Neural progenitor cell (in vitro differentiated cells): ENCODE measurements at places on chromosomes 2 and 18. TPM values are rescaled to one million over a fixed set of nuclear protein-coding genes. Genes with fewer than 3 reads are reported as not detected.

GRCh38 chr18:58268849-58269248 lies 224.8 kb downstream of the NEDD4L start:
- DNase-seq, result no peak
- H3K27ac ChIP-seq, result no peak overlapping the region
- no peaks in the 10 kb centered on the region for H3K4me1 ChIP-seq
- H3K27me3 ChIP-seq, result no peaks in the 10 kb centered on the region
- H3K36me3 ChIP-seq, result no peaks in the 10 kb centered on the region

- H3K27ac ChIP-seq, result no peak overlapping the region
- DNase-seq, result no peak
- H3K4me3 ChIP-seq, result no peak overlapping the region
- H3K4me1 ChIP-seq, result no peaks in the 10 kb centered on the region
- H3K36me3 ChIP-seq, result no peaks in the 10 kb centered on the region
- no peaks in the 10 kb centered on the region for H3K27me3 ChIP-seq
These were observed 25.6 kb upstream of the MYCN start for GRCh38 chr2:15914596-15915385.

- no peaks in the 10 kb centered on the region for H3K27me3 ChIP-seq
- peaks cover 14% of the 10 kb centered on the region for H3K4me1 ChIP-seq
- H3K4me3 ChIP-seq, result no peak overlapping the region
- DNase-seq, result no peak
- H3K36me3 ChIP-seq, result no peaks in the 10 kb centered on the region
These were observed 131.1 kb downstream of the HNMT start for GRCh38 chr2:138095336-138095735.

DNA sequence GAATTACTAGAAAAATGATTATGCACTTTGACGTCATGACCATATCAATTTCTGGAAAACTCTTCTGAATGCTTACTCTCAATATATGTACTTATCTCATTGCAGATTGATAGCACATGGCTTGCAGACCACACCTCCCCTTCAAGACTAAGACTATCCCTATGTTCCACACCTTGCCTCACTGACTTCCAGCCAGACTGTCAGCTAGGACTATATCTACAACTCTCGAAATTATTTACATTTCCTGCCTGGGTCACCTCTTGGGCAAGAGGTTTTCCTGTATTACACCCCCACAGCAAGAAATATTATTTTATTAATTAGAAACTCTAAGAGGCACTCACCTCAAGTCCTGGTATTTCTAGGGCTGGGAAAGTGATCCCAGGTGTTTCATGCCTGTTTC lies 236.6 kb downstream of the CYRIA start:
- no peak for DNase-seq
- no peaks in the 10 kb centered on the region for H3K27me3 ChIP-seq

- DNase-seq, result no peak
- H3K27me3 ChIP-seq, result no peaks in the 10 kb centered on the region
- H3K27ac ChIP-seq, result no peak overlapping the region
- H3K4me3 ChIP-seq, result no peak overlapping the region
- H3K36me3 ChIP-seq, result no peaks in the 10 kb centered on the region
These were observed 615.2 kb downstream of the CNTNAP5 start for GRCh38 chr2:124640221-124640750.

GRCh38 chr2:12006850-12007249 lies 260.4 kb downstream of the LPIN1 start:
- no peaks in the 10 kb centered on the region for H3K36me3 ChIP-seq
- peak; percentile 94 for DNase-seq
- peak overlapping the region; percentile 91 for H3K27ac ChIP-seq
- H3K4me3 ChIP-seq, result no peak overlapping the region
- peaks cover 24% of the 10 kb centered on the region for H3K4me1 ChIP-seq

- H3K36me3 ChIP-seq, result no peaks in the 10 kb centered on the region
- no peak for DNase-seq
- H3K4me1 ChIP-seq, result peaks cover 16% of the 10 kb centered on the region
- H3K27me3 ChIP-seq, result no peaks in the 10 kb centered on the region
These were observed 80.5 kb downstream of the HAUS1 start for GRCh38 chr18:46184727-46185126.

GRCh38 chr2:132670496-132671150 lies 618 bp upstream of the LYPD1 start:
- peak overlapping the region; percentile 65 for H3K4me3 ChIP-seq
- no peak overlapping the region for H3K27ac ChIP-seq
- peaks cover 62% of the 10 kb centered on the region for H3K27me3 ChIP-seq
- no peaks in the 10 kb centered on the region for H3K36me3 ChIP-seq
- peak; percentile 47 for DNase-seq

GRCh38 chr2:186255823-186256222 lies 230.2 kb upstream of the ZC3H15 start:
- H3K36me3 ChIP-seq, result no peaks in the 10 kb centered on the region
- H3K27me3 ChIP-seq, result no peaks in the 10 kb centered on the region
- DNase-seq, result no peak
- no peak overlapping the region for H3K27ac ChIP-seq
- no peaks in the 10 kb centered on the region for H3K4me1 ChIP-seq
- H3K4me3 ChIP-seq, result no peak overlapping the region

DNA sequence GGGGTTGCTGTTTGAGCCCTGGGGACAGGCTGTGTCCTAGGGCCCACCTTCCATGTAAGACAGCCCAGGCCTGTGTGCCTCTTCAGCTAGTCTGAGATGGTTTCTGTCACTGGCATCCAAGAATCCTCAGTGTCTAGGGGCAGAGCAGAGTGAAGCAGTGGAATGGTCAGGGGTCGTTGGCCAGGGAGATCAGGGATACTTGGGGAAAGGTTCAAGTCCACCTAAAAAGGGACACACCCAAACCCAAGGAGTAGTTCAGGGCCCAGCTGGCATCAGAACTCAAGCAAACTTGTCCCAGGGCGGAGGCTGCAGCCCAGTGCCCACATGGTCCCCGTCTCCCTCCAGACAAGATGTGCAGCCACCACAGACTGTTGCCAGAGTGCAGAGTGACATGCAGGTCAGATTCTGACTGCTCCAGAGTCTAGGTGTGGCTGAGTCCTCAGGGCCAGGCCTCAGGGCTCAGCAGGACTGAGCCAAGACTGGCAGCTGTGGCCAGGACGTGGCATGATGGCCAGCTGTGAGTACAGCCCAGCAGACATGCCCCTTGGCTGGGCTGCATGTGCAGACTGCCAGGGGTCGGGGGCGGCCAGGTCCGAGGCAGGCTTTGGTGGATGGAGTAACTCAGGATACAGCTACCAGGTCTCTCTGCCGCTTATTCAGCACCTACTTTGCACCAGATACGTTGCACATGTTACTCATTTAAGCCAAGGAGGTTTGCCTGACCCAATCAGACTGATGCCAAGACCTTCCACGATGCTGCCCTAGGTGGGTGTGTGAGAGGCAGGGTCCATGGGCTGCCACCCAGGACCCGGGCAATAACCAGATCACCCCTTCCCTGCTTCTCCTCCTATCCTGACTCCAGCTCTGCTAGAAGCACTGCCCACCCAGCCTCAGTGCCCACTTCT lies 146.6 kb downstream of the SMAD7 start:
- H3K36me3 ChIP-seq, result no peaks in the 10 kb centered on the region
- H3K4me1 ChIP-seq, result no peaks in the 10 kb centered on the region
- H3K27ac ChIP-seq, result no peak overlapping the region
- no peaks in the 10 kb centered on the region for H3K27me3 ChIP-seq

GRCh38 chr2:161166538-161167409 lies 6.5 kb downstream of the TANK start:
- no peak overlapping the region for H3K4me3 ChIP-seq
- no peaks in the 10 kb centered on the region for H3K36me3 ChIP-seq
- H3K4me1 ChIP-seq, result peaks cover 3% of the 10 kb centered on the region
- no peaks in the 10 kb centered on the region for H3K27me3 ChIP-seq
- no peak for DNase-seq

DNA sequence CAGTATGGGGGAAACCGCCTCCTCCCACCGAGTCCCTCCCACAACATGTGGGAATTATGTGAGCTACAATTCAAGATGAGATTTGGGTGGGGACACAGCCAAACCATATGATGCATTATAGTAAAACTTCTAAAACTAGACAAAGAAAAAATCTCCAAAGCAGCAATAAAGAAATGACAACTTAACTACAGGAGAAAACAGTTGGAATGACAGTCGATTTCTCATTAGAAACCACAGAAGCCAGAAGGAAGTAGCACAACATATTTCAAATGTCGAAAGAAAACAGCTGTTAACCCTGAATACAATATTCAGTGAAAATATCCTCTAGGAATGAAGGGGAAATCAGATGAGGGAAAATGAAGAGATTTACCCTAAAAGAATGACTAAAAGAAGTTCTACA lies 53.5 kb upstream of the TCF4 start:
- H3K27me3 ChIP-seq, result no peaks in the 10 kb centered on the region
- no peak for DNase-seq
- no peaks in the 10 kb centered on the region for H3K36me3 ChIP-seq
- H3K4me3 ChIP-seq, result no peak overlapping the region
- H3K4me1 ChIP-seq, result no peaks in the 10 kb centered on the region
- H3K27ac ChIP-seq, result no peak overlapping the region

DNA sequence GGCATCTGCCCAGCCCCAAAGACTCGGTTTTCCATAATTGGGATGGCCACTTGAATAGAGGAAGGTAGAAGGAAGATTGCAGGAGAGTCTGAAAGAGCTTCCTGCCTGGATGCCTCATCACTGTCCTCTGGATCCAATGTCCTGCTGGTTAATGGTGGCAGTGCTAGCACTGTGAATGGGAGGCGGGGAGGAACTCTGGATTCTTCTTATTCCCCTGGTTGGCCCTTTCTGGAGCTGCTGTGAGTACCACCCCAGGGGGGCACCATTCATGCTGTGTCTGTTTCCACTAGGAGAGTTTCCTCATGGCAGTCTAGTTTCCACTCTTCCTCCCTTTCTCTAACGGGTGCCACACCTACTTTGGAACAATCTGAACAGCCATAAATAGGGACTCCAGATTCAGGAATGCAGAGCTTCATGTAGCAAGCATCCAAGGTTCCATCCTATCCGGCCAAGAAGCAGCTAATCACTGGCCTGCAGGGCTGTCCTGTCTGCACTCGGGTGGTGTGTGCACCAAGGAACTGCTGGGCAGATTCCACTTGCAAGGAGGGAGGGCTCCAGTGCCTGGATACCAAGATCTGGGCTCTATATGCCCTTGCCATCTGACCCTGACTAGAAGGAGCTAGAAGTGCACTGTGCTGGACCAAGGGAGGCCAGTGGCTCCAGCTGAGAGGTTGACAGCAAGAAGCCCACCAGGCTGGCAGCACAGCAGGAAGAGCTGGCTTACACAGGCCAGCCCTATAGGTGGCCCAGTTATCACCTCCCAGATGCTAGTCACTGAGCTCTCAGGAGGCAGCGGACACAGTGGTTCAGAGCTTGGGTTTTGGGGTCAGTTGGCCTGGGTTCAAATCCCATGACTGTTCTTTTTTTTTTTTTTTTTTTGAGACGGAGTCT lies 4.6 kb upstream of the ATOH8 start:
- H3K4me1 ChIP-seq, result peaks cover 14% of the 10 kb centered on the region
- H3K4me3 ChIP-seq, result no peak overlapping the region
- DNase-seq, result no peak
- peaks cover 91% of the 10 kb centered on the region for H3K27me3 ChIP-seq
- H3K36me3 ChIP-seq, result no peaks in the 10 kb centered on the region

DNA sequence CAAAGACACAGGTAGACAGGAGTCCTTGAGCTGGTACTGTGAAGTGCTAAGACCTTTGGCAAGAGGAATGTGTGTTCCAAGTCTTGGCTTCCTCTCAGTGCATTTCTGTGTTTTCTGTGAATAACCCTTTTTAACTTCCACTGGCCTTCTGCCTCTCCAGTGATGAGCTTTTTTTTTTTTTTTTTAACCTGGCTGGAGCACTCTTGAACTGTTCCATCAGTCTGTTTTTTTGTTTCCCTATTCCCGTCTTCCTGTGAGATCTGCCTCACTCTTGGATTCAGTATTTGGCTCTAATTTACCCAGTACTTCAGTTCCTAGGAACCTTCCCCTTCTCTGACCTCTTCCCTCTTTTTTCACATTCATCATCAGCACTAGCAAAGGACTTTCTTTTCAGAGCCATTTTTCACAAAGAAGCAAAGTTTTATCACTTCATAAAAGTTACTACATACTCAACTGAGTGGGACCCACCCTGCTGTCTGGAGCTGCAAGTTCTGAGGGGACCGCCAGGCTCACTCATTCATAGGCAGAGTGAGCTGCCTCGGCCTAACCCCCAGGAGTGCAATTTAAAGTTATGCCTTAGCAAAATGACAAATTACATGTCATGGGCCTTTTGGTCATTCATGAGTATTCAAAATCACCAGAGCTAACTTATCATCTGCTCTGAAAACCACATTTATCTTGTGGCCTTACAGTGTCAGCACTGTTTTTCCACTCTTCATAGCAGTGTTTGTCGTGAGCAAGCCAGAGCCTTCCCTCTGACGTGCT lies 126.9 kb upstream of the DAPL1 start:
- no peak overlapping the region for H3K27ac ChIP-seq
- H3K4me1 ChIP-seq, result no peaks in the 10 kb centered on the region
- no peak for DNase-seq
- H3K4me3 ChIP-seq, result no peak overlapping the region
- no peaks in the 10 kb centered on the region for H3K36me3 ChIP-seq

DNA sequence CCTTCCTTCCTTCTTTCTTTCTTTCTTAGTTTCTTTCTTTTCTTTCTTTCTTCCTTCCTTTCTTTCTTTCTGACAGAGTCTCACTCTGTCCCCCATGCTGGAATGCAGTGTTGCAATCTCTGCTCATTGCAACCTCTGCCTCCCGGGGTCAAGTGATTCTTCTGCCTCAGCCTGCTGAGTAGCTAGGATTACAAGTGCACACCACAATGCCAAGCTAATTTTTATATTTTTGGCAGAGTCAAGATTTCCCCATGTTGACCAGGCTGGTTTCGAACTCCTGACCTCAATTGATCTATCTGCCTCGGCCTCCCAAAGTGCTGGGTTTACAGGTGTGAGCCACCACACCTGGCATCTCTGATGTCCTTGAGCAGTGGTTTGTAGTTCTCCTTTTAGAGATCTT lies 48.5 kb downstream of the IL1R2 start:
- H3K36me3 ChIP-seq, result no peaks in the 10 kb centered on the region
- no peaks in the 10 kb centered on the region for H3K27me3 ChIP-seq
- no peak overlapping the region for H3K4me3 ChIP-seq
- H3K27ac ChIP-seq, result no peak overlapping the region
- DNase-seq, result no peak

GRCh38 chr2:95317123-95317500 lies 20.0 kb downstream of the KCNIP3 start:
- no peak overlapping the region for H3K27ac ChIP-seq
- no peak overlapping the region for H3K4me3 ChIP-seq
- H3K36me3 ChIP-seq, result no peaks in the 10 kb centered on the region
- H3K4me1 ChIP-seq, result no peaks in the 10 kb centered on the region
- no peak for DNase-seq

- no peak for DNase-seq
- H3K27ac ChIP-seq, result no peak overlapping the region
- H3K36me3 ChIP-seq, result no peaks in the 10 kb centered on the region
- H3K4me3 ChIP-seq, result no peak overlapping the region
- no peaks in the 10 kb centered on the region for H3K27me3 ChIP-seq
These were observed 801.2 kb upstream of the PIK3C3 start for GRCh38 chr18:41153871-41154270.

GRCh38 chr2:39696101-39696553 lies 30.4 kb downstream of the TMEM178A start:
- DNase-seq, result no peak
- H3K27me3 ChIP-seq, result no peaks in the 10 kb centered on the region
- peaks cover 11% of the 10 kb centered on the region for H3K4me1 ChIP-seq
- no peak overlapping the region for H3K4me3 ChIP-seq
- H3K36me3 ChIP-seq, result peaks cover 4% of the 10 kb centered on the region
- no peak overlapping the region for H3K27ac ChIP-seq

GRCh38 chr18:28115149-28115550 lies 61.8 kb downstream of the CDH2 start:
- H3K4me1 ChIP-seq, result peaks cover 38% of the 10 kb centered on the region
- H3K4me3 ChIP-seq, result no peak overlapping the region
- no peaks in the 10 kb centered on the region for H3K36me3 ChIP-seq

KCNE4 gene
- not detected in 2 replicates for total RNA-seq

YES1 gene
- 190 and 209 TPM in 2 replicates for total RNA-seq

TSN gene
- total RNA-seq, result 64.9 and 86.9 TPM in 2 replicates

NEU2 gene
- not detected in 2 replicates for total RNA-seq

PID1 gene
- total RNA-seq, result 0.90 and 1.4 TPM in 2 replicates
